ENCODE measurements at places on chromosomes 11 and 22.

GRCh38 chr11:62593434-62594044, 2.2 kb upstream of the TUT1 start:
- DNase-seq, result peak; percentile 61

- DNase-seq, result no peak
Observed at GRCh38 chr11:1846453-1846932, 6.4 kb upstream of the LSP1 start.

- no peak for DNase-seq
Observed at GRCh38 chr11:128764424-128765095, 70.7 kb downstream of the FLI1 start.

DNA sequence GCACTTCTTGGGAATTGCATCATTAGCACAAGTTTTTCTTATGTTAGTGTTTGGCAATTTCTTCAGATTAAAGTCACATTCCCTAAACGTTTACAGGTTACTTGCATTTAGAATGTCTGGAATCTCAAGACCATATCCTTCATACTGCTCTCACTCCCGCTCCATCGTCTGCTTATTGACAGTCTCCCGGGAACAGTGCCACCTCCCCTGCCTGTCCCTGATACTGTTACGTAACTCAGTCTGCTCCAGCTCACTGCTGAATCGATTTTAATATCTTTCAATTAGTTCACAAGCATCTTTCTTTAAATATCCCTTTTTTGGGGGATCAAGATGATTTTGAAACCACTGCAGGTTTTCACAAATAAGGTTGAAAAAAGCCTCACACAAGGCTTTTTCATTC, 48.2 kb downstream of the GLYATL2 start:
- no peak for DNase-seq

DNA sequence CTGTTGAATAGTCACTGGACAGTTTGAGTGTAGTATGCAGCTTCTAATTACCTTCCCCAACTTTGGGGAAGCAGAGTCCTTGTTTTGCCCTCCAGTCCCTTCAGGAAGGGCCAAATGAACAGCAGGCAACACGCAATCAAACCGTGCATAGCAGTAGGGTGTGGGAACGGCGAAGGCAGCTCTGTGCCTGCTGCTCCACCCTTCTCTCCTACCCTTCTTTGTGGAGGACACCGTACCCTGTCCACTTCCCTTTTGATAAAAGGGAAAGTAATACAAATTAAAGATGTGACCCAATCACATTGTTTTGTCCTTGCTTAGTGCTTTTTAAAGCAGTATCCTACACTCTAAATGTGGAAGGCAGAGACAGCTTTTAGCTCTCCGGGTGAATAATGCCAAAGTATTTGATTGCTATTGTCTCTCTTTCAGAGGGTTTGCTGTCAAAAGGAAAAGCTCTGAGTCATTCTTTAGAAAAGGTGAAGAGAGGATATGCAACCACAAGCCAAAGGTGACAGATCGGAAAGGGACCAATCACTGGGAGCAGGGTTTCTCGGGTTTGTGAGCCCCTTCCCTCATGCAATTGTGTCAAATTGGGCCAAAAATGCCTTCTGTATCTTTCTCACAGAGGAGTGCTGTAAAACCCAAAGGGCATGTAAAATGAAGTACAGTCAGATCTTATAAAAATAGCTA, 407.3 kb upstream of the CCDC90B start:
- DNase-seq, result no peak

GRCh38 chr11:64743591-64744543, at the start of gene RASGRP2:
Gene RASGRP2, minus strand, starts transcription at chr11:64744142. Its CDS starts 1,276 bp downstream, at chr11:64742866.
- DNase-seq, result peak; percentile 79

DNA sequence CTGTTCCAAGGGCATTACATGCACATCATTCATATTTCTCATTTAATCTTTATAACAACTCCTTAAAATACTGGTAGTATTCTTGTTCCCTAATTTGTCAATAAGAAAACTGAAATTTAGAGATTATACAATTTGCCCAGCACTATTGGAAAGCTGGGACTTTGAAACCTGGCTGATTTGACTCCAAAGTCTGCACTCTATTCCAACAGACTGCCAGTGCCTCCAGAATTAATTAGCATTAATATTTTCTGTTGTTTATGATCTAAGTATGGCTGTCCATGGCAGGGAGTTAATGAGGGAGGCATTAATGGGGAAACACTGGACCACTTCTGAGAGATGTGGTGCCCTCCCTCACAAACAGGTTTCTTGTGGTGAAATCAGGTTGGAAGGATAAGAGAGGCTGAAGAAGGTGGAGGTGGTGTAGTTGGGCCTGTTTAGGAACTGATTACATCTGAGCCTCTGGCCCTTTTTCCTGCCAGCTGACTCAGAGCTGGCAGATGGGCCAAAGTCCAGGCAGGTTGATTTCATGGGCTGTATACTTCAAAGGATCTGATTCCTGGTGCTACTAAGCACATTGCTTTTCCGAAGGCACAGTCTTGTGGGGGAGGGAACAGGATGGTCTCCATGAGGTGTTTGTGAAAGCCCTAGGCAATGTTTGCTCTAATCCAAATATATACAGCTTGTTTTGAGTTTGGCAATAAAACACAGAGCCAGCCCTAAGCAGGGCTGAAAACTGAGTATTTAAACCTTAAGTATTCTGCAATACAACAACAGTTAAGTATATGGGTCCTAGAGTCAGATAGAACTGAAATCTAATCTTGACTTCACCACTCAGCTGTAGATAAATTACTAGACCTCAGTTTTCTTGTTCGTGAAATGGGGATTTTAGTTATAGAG, 21.0 kb upstream of the RAB30 start:
- DNase-seq, result no peak

DNA sequence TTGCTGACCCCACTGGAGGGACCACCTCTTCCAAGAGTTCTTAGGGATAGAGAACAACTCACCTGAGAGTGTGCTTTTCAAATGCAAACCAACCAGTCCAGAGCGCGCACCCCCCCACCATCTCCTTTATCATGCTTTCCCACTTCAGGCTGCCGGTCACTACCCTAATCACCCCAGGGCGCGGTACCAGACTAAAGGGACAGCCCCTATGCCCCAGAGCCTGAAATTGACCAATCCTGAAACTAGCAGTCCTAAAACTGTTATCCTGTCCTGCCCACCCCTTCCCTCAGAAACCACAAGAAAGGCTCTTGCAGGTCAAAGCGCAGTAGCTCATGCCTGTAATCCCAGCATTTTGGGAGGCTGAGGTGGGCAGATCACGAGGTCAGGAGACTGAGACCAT, 37.0 kb downstream of the NEAT1 start:
- no peak for DNase-seq

DNA sequence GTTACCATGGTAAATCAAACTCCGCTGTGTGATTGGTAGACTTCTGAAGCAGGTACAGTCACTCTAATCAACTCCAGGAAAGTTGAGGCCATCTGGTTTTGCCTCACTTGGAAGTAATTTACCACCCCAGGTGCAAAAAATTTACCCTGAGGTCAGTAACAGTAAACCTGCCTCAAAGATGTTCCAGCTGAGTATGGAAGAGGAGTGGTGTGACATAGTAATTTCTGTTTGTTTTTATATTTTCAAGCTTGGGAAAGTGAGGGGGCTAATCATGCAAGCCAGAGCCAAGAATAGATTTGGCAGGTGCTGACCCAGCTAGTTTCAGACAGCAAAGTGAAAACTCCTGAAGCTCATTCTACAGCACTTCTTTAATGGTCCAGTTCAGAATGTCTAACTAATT, 691.6 kb downstream of the NTM start:
- DNase-seq, result no peak

DNA sequence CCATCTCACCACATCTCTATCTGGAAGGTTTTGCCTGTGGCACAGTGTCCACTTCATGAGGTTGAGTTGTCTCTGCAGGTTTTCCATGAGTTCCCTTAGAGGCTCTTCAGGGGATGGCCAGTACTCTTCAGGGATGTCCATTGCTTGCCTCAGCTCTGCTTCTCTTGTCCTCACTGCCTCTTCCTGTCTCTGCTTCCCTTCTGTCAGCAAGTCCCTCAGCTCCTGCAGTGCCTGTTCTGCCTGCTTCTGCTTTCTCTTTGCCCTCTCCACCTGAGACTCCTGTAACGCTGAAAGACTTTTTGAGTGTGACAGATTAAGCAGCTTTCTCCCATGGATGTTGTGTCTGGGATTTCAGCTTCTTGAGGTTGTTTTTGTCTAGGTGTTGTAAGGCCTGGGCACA, 38.2 kb upstream of the MRPL17 start:
- no peak for DNase-seq

GRCh38 chr11:64224891-64225607, 937 bp downstream of the TRPT1 start:
- no peak for DNase-seq

DNA sequence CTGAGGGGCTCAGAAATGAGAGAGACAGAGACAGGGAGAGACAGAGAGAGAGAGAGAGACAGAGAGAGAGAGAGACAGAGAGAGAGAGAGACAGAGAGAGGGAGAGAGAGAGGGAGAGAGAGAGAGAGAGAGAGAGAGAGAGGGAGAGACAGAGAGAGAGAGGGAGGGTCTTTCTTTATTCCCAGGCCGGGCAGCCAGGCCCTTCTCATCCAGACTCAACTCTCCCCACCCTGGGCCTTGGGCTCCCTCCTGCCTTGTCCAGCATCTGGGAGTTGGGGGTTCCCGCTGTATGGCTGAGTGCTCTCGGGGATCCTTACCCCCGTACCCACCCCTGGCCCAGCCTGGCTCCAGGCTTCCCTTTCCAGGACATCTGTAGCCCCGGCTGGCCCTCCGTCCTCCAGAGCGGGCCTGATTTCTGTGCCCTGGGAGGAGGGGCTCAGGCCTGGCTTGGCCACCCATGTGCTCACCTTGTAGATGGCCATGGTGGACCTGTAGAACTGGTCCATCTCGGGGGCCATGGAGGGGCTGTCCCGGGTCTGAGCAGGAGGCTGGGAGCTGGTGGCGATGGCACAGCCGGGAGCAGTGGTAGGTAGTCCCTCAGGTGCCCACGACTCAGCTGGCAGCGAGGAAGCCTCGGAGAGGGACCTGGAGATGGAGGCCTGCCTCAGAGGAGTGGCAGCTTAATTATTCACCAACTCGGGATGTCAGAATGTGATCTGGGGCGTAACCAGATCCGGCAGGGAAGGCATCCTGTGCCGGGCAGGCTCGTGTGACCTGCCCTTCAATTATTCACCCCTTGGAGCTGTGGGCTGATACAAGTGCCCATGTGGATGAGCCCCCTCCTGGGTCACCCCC, at the start of gene BAIAP2L2:
BAIAP2L2 (minus strand) TSS at position 677 of the 855 bp plus-strand sequence; CDS start at position 518, 159 bp downstream.
- no peak for DNase-seq

DNA sequence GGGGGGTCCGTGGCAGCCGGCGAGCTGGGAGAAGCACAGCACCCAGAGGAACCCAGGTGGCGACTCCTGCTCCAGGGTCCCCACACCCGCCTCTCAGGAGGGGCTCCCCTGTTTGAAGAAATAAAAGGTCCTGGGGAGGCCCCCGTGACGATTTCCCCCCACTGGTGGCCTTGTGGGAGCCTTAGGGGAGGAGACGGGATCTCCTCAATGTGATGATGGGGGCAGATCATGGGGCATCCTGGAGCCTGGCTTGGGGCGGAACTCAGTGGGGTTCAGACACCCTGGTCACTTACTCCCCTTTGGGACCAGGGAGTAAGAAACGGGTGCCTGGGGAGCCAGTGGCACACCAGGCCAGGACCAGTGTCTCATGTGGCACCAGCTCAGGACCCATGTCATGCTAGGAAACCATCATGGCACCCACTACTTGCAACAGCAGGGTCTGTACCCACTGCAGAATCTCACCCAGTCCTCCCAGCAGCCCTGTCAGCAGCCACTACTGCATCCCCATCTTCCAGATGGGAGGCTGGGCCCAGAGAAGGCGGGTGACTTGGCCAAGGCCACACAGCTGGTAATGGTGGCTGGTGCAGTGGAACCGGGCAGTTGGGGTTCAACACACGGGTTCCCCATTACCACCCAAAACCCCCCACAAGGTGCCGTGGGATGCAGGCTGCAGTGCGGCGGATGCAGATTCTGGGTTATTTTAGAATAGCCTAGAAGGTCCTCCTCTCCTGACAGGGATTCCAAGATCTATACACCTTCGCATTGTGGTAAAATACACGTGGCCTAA, 130.7 kb downstream of the CTTN start:
- DNase-seq, result no peak

DNA sequence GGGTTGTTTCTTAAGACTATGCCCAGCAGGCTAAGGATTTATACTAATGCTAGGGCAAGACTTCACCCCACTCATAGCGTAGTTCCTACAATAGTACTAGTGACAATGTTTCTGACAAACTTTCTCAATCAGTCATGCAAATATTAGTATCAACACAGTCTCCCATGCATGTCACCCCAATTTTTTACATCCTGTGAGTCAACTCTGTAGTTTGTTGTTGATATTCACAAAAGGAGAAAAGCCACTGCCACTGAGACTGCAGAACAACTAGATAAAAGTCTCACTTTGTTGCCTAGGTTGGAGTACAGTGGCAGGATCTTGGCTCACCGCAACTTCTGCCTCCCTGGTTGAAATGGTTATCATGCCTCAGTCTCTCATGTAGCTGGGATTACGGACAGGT, 155.2 kb downstream of the RBFOX2 start:
- no peak for DNase-seq

- no peak for DNase-seq
Observed at GRCh38 chr11:88266919-88267318, 70.6 kb downstream of the CTSC start.

DNA sequence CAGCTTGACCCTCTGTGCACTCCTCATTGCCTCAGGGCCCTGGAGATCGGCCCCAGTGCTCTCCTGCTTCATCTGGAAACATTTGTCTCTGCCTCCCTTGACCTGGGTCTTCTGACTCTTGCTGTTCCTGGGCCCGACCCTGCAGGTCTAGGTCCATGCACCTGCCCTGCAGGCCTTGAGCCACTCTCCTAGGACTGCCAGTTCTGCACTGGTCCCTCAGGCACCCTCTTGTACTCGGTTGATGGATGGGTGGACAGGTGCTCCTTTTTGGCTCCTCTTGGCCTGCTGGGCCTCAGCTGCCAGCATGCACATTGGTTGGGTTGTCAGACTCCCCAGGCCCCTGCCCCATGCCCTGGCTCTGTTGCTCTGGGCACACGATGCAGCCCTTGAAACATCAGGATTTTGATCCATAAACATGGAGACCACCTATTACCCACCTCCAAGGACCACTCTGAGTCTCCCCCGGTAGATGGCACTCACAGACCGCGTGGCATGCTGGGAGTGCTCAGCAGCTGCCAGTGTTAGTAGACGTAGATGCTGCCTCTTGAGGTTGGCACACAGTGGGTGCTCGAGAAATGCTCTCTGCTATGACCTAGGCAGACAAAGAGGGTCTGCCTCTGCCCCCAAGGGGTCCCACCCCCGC, 20.2 kb upstream of the ACR start:
- DNase-seq, result no peak

DNA sequence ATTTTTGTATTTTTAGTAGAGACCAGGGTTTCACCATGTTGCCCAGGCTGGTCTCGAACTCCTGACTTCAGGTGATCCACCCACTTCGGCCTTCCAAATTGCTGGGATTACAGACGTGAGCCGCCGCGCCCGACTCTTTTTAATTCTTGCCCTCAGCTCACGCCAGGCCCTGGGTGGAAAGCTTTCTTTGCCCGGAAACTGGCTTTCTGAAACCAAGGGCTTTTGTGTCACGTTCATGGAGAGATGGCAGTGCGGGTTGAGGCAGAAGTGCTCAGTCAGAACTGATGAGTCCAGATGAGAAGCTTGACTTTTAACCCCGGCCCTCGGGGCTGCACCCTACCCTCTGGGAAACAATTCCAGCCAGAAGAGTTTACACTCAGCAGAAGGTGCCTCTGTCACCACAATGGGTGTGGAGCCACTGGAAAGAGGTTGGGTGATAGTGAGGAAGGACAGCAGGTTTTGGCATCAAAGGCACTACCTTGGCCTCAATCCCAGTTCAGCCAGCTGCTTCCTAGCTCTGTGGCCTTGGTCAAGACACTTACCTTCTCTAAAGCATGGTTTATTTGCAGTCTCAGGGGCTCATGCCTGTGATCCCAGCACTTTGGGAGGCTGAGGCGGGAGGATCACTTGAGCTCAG, 890 bp upstream of the ARFGAP3 start:
- no peak for DNase-seq
